Activated CD4-positive, alpha-beta T cell treated with anti-CD3 and anti-CD28 coated beads, Interleukin-2, amount 50 U/mL, for 1 hour (primary cell): ENCODE measurements at places on chromosomes 11 and 22.

DNA sequence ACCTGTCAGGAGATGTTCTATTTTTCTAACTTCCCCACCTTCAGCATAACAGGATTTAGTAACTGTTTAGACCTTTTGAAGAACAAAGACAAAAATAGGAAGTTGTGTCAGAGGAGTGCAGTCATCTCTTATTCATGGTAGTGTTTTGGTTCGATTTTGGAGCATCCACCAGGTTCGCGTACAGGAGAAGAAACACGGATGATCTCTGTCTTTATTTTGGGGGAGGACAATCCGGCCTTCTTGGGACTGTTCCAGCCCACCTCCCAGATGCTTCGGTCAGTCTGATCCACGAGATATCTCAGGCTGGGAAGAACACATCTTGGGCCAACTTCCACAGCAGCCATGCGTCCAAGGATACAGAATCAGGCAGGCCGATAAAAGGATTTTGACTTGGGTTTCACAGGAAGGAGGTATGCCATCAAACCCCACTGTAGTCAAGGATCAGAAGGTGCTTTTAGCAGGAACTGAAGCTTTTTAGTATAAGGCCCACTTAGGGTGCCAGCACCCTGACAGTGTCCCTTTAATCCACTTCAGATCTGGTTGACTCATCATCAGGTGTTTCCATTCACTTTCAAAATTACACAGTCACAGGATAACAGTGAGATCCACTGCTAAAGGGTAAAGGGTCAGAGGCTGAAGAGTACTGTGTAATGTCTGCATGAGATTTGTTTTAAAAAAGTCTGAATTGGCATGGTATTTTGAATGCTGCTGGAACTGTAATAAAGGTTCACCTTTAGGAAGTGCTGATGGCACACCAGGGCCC is 16.5 kb downstream of the PATZ1 start:
- no peak for DNase-seq

DNA sequence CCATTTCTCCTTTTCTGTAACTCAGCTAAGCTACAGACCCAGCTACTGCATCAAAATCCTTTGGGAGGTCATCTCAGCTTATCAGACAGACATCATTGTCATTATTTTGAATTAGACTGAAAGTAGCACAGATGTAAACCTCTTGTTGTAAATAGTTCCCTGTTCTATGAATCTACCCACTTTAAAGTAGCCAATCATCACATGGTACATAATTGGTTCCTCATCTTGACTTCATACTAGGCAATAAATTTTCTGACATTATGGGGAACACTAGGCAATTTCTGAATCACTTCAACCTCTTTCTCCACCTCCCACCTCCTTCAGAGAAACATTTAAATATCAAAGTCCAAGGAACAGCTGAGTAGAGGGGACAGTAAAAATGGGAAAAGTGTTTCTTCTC is 47.9 kb downstream of the MPPED2 start:
- no peak for DNase-seq

DNA sequence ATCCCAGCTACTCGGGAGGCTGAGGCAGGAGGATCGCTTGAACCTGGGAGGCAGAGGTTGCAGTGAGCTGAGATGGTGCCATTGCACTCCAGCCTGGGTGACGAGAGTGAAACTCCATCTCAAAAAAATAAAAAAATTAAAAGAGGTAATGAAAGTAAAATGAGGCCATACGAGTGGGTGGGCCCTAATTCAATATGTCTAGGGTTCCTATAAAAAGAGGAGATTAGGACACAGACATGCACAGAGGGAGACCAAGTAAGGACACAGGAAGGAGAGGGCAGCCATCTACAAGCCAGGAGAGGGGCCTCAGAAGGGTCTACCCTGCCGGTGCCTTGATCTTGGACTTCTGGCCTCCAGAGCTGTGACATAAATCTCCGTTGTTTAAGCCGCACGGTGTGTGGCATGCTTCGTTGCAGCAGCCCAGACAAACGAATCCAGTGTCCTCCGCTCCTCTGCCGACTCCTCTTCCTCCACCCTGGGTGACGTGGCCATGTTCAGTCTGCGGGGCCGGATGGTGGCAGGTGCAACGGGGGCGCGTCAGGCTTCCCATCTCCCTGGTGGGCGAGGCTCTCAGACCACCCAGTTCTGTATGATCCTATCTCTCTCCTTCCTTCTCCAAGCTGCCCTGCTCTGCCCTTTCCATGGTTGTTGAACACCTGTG is 51.6 kb upstream of the PARVG start:
- no peak for DNase-seq

DNA sequence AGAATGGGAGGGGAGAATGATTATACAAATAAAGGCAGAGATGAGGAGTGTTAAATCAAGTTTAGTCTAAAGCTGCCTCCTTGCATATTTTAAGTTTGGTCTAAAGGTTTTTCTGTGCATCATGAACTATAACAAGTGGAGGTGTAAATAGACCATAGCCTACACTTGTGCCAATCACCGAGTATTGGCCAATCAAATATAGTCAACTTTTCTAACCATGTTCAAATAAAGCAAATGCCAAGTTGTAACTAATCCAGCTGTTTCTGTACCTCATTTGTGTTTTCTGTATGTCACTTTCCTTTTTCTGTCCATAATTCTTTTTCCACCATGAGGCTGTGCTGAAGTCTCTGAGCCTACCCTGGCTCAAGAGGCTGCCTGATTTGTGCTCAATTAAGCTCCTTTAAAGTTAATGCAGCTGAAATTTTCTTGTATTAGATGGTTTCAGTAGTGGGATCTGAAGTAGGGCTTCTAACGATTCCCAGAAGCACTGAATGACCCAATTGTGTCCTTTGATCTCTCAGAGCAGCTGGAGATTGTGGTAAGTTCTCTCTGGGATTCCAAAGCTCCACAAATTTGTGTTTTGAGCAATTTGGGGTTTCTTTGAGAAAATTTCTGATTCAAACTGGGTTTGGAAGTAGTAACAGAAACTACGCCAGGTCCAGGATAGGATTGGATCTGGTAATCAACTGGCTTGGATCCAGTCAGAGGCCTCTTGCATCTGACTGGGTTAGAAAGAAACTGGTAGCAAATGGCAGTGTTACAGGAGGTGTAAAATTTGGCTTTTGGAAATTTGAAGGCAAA is 25.6 kb downstream of the OR5A2 start:
- no peak for DNase-seq

- no peak for DNase-seq
Measured at GRCh38 chr22:44449061-44449682, 48.9 kb downstream of the RTL6 start.

- no peak for DNase-seq
Measured at GRCh38 chr11:1936781-1937615, 10.1 kb upstream of the MRPL23 start.

- DNase-seq = no peak
Measured at GRCh38 chr11:21988477-21988876, 204.4 kb upstream of the ANO5 start.

- DNase-seq = no peak
Measured at GRCh38 chr11:130865774-130866114, 50.5 kb downstream of the SNX19 start.
